ENCODE measurements at places on chromosomes 6 and 20. TPM values are rescaled to one million over a fixed set of nuclear protein-coding genes. Genes with fewer than 3 reads are reported as not detected.

DNA sequence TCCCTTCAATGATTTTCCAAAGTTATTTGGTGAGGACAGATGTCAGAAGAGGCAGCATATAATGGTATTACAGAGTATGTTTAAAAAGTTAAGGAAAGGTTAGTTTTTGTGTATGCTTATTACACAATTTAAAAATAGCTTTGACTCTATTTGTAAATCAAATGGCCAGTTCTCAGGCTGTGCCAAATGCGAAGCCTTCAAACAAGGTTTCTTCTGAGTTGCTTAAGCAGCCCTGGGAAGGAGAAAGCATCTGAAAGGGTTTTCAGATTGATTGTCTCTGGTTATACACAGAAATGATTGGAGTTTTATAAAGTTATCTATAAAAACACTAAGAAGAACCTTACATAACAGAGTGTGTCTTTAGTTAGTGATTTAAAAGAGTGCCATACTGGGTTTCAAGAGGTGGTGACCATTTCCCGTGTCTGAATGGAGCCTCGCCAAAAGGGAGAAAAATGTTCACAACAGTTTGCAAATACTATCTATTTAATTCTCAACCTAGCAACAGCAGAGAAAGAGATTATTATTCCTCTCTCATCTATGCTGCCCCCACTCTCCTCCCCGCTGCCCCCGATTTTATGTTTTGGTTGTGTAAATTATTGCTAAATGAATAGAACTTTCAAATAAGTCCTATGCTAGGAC is 16.7 kb downstream of the CD109 start:
- no peak for DNase-seq

ENPP3 gene
- total RNA-seq = 0.28 TPM

- DNase-seq = no peak
Observed at GRCh38 chr20:63744574-63745423, 5.2 kb downstream of the SLC2A4RG start.

VGLL2 gene
- not detected for total RNA-seq

DNA sequence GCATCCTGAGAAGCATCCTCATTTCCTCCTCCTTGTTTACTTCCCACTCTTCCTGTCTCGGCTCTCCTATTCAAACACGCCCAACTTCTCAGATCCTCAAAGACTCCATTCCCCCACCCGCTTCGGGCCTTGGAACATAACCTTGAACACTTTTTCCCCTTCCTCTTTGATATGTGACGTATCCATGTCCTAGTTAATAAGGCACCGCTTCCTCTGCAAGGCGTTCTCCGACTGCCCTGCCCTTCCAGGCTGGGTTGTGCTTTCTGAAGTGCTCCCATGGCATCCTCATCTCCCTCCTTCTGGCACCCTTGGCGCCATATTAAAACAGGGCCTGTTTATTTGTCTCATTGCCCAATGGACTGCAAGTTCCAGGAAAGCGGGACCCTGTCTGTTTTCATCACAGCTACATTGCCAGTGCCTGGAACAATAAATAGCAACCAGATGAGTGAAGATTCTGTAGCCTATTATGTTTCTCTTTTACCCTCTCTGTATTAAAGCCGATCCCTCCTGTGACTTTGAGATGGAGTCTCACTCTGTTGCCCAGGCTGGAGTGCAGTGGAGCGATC is 115.3 kb upstream of the TRAF3IP2 start:
- DNase-seq = no peak

- no peak for DNase-seq
Observed at GRCh38 chr20:21706261-21707195, 1.1 kb downstream of the PAX1 start.

GRCh38 chr20:34362502-34363061 is 491 bp upstream of the ITCH start:
- no peak for DNase-seq

DNA sequence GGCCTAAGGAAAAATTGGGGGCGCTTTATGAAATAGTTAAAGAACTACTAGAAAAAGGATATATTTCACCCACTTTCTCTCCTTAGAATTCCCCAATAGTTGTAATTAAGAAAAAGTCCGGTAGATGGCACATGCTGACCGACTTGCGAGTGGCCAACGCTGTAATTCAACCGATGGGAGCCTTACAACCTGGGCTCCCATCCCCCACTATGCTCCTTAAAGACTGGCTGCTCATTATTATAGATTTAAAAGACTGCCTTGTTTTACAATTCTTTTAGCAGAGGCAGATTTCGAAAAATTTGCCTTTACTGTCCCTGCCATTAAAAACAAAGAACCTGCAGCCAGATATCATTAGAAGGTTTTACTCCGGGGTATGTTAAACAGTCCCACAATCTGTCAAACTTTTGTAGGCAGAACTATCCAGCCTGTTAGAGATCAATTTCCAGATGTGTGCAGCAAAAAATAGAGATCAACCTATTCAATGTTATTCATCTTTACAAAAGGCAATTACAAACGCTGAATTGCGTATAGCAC is 58.5 kb upstream of the PRSS16 start:
- peak; percentile 29 for DNase-seq

DNA sequence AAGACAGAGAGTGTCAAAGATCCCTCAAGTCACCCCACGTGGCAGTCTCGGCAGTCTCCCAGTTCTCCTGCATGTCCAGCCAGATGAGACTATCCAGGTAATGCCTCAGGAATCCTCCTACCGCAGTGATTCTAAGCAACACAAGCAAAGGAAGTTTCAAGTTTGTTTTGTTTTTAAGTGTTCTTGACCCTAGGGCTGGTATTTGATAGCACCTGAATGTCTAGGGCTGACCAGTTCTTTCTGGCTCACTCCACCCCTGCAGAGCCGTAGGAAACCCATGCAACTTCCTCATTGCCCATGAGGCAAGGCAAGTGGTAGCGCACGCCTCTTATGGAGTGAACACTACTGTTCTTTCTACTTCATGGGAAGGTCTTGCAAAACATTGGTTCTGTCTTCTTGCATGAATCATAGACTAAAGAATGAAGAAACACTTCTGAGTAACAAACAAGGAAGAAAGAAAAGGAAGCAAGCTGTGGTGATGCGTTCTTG is 24.8 kb upstream of the FOXQ1 start:
- no peak for DNase-seq

GRCh38 chr6:37283268-37283667 is 25.3 kb upstream of the TMEM217 start:
- no peak for DNase-seq

- DNase-seq = no peak
Observed at GRCh38 chr20:63021356-63022321, 14.9 kb upstream of the BHLHE23 start.

DNA sequence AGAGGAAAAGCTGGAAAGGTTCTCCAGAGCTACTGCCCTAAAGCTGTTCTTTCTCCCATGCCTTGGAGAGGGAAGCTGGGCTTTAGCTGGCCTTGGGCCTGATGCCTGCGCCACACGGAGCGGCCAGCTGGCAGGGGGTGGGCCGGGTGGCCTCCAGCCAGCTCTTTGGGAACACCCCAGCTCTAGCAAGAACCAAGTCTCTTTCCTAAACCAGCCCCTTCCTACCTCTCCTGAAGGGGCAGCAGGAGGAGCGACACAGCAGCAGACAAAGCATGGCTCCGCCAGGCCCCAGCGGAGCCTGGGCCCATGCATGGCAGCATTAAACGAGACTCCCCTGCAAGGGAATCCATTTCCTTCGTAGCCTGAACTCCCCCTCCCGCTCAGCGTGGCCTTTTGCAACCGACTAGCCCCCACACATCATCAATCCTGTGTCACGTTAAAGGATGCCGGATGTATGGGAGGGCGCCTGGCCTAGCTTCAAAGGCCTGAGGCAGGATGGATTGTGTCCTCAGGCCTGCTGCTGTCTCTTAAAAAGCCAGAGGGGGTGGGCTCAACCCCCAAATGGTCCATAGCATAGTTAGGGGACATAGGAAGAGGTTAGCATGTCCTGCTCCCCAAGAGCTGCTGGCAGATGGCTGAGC is 14.0 kb downstream of the MRPS18A start:
- DNase-seq = no peak
